Glomerular endothelial cell (primary cell): ENCODE measurements at places on chromosomes 3 and 15.

DNA sequence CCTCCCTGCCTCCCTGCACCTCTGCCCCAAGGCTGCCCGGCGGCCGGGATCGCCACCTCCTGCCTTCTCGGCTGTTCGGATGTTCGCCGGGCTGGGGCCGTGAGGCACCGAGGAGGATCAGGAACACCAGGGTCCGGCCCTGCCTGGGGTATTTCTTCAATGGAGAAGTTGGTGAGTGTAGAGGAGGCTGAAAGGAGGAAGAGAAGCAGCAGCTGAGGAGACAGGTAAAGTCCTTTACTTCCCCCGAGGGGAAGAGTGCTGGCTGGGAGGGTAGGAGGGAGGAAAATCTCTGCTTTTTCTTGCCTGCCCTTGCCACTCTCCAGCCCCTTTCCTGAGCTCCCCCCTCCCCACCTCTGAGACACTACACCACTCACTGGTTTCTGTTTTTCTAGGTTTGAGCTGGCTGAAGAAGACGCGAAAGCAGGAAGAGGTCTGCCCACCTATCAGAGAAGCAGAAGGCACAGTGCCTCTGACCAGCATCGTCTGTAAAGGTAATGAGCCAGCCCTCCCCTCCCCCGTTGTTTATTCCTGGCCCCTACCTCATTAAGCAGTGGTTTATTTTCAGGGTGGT lies 519 bp downstream of the ASB7 start:
- no peak for DNase-seq

DNA sequence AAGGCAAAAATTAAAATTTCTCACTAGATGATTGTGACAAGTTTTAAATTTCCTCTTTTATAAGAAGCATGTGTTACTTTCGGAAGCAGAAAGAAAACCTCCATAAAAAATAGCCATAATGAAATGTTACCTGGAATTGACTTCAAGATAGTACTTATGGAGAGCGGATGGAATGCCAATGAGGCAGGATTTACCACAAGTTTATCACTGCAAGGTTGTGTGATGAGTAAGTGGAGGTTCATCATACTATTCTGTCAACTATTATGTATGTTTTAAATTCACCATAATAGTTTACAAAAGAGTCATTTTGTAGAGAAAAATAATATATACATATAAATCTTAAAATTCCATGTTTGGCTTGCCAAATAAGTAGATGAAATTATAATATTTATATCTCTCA lies 230.3 kb downstream of the SCAPER start:
- no peak for DNase-seq

DNA sequence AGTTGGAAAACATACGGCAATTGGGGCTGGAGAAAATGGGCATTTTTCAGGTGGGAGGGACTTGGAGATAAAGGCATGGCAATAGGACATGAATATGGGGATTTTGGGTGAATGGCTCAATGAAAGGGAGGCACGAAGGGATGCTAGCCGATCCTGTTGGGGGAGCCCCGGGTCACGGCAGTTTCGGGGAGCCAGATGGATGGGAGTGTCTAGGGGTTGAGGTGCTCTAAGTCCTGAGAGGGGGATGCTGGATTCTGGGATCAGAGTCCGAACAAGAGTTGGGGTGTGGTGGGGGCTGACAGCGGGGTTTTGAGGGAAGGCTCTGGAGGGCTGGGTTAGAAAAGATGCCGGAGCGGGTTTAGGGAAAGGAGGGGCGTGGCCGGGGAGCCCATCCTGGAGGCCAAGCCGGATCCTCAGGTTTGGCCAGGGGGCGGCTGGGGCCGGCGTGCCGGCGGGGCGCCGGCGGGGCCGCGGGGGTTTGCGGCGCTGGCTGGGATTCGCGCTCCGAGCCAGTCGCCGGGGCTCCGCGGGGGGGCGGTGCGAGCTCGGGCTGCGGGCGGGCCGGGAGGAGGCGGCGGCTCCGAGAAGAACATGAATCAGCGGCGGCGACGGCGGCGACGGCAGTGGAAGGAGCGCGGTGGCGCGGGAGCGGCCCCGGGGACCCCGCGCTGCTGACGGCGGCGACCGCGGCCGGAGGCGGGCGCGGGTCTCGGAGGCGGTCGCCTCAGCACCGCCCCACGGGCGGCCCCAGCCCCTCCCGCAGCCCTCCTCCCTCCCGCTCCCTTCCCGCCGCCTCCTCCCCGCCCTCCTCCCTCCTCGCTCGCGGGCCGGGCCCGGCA lies at the start of gene TYRO3:
TYRO3 (plus strand) TSS at position 813 of the 839 bp plus-strand sequence. CDS start 46 bp downstream, outside the sequence.
- DNase-seq = no peak

GRCh38 chr3:71112576-71112975 lies 471.0 kb downstream of the FOXP1 start:
- DNase-seq = no peak

- no peak for DNase-seq
Measured at GRCh38 chr15:41464889-41465580, 28.6 kb upstream of the ITPKA start.

GRCh38 chr3:58039601-58040000 lies 31.4 kb downstream of the FLNB start:
- no peak for DNase-seq

- DNase-seq = no peak
Measured at GRCh38 chr3:195591852-195592251, 8.1 kb upstream of the APOD start.

- DNase-seq = no peak
Measured at GRCh38 chr3:54177816-54178215, 55.5 kb downstream of the CACNA2D3 start.

DNA sequence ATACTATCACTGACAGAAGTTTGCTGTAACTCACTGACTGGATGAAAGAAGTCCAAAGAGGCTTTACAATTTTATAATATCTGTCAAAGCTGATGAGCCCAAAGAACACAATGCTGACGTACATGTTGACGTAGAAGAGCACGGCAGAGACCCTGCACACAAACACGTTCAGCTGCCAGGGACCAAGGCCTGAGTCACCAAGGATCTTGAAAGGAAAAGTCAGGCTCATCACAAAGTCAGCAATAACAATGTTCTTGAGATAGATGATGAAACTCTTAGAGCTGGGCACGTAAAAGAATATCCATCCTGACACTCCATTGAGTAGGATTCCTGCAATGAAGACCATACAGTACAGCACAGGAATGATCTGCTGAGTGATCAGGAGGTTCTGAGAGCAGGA lies 10.9 kb upstream of the GPR171 start:
- DNase-seq = no peak

GRCh38 chr15:27017168-27017809 lies 46.3 kb downstream of the GABRG3 start:
- peak; percentile 18 for DNase-seq

- no peak for DNase-seq
Measured at GRCh38 chr15:46660096-46660842, 1025.4 kb downstream of the SQOR start.
